ENCODE measurements at places on chromosomes 5 and 9. TPM values are rescaled to one million over a fixed set of nuclear protein-coding genes. Genes with fewer than 3 reads are reported as not detected.

The CD274 gene
- total RNA-seq, result 30.1 TPM

The KIAA1191 gene
- total RNA-seq, result 42.2 TPM

The C9orf50 gene
- total RNA-seq, result not detected

DNA sequence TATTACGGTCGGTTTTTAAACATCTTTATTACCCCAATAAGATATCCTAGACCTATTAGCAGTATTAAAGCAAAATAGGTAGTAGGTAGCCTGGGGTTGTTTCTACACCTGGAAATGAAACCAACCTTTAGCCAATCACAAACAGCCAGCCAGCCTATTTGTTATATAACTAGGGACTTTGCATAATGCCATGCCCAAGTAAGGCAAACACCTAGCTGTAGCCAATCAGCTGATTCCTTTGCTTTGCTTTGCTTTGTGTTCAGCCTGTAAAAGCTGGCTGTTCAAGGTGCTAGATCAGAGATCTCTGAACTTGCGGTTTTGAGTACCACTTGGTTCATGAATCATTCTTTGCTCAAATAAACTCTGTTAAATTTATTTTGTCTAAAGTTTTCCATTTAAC is 46.5 kb upstream of the SETD9 start:
- peaks cover 14% of the 10 kb centered on the region for H3K4me1 ChIP-seq
- no peak overlapping the region for H3K4me3 ChIP-seq
- H3K27ac ChIP-seq, result no peak overlapping the region
- no peaks in the 10 kb centered on the region for H3K27me3 ChIP-seq

DNA sequence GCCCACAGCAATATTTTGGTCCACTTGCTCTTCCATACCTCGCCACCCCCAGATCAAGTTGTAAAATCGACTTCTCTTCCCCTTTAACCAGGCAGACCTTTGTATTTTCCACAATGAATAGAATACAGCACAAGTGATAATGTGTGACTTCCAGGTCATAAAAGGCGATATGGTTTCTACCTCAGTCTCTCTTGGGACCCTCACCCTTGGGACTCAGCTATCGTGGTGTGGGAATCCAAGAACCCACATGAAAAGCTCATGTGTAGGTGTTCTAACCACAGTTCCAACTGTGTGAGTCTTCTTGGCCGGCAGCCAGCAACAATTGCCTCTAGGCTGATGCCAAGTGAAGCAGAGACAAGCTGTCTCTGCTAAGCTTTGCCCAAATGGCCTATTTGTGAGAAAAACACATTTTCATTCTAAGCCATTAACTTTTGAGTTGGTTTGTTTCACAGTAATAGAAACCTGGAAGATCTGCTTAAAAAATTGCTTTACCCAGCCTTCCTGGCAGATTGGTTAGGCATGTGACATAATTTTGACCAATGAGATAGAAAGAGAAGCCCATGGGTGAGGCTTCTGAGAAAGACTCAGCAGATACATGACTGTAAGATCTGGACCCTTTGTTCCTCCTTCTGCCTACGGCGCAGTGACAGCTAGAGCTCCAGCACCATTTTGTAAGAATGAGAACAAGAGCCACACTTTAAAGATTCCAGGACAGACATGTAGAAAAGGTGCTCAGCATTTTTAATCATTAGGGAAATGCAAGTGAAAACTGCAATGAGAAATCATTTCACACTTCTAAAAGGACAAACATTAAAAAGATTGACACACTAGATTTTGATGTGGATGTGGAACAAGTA is 18.3 kb upstream of the MLLT3 start:
- H3K27me3 ChIP-seq, result peaks cover 14% of the 10 kb centered on the region
- H3K4me1 ChIP-seq, result peaks cover 15% of the 10 kb centered on the region
- peak overlapping the region; percentile 52 for H3K27ac ChIP-seq
- DNase-seq, result peak; percentile 87
- no peaks in the 10 kb centered on the region for H3K36me3 ChIP-seq

DNA sequence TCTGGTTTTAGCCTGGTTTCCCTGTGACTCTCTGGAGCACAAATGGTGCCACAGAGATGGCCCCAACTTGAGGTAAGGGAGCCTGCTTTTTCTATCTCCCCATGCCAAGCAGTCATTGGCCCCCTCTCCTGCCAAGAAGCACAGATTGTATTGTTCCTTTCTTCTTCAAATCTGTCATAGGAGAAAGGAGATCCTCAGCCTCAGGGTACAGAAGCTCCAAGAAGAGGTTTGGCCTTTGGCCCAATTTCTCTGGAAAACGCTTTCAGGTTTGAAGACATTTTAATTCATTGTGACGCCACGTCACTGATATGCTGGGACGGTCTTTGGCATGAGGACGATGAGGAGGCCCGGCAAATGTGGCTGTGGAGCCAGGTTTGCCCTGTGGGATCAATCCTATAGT is 29.2 kb upstream of the PANK3 start:
- no peaks in the 10 kb centered on the region for H3K36me3 ChIP-seq
- H3K27ac ChIP-seq, result peak overlapping the region; percentile 69
- H3K4me3 ChIP-seq, result no peak overlapping the region
- DNase-seq, result peak; percentile 24

- no peaks in the 10 kb centered on the region for H3K36me3 ChIP-seq
- no peak for DNase-seq
- H3K4me3 ChIP-seq, result no peak overlapping the region
- H3K4me1 ChIP-seq, result no peaks in the 10 kb centered on the region
- H3K27me3 ChIP-seq, result no peaks in the 10 kb centered on the region
These were observed 231.1 kb upstream of the PAPPA start for GRCh38 chr9:115922444-115922843.

DNA sequence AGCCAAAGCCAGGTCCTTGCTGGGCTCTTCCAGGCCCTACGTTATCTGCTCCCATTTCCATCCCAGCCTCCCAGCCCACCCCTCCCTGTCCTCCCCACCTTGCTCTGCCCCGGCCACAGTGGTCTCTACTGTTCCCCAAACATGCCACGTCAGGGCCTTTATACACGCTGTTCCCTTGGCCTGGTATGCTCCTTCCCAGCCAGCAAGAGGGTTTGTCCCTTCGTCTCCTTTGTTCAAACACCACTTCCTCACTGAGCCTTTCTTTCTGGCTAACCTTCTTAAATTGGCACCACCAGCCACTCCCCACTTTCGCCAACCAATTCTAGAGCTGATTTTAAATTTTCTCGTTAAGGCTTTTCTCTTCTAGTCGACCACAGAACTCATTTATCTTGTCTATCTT is 9.8 kb downstream of the SH2D3C start:
- peaks cover 67% of the 10 kb centered on the region for H3K4me1 ChIP-seq
- H3K4me3 ChIP-seq, result no peak overlapping the region
- H3K36me3 ChIP-seq, result peaks cover 31% of the 10 kb centered on the region
